ENCODE measurements at places on chromosomes 11 and 22. TPM values are rescaled to one million over a fixed set of nuclear protein-coding genes. Genes with fewer than 3 reads are reported as not detected.
A peak's percentile ranks its signal among the peaks of the same experiment; 100 is the strongest.

- DNase-seq, result no peak
These were observed 24.8 kb upstream of the MICAL2 start for GRCh38 chr11:12085371-12086251.

Gene MRGPRX4
- not detected for polyA plus RNA-seq

DNA sequence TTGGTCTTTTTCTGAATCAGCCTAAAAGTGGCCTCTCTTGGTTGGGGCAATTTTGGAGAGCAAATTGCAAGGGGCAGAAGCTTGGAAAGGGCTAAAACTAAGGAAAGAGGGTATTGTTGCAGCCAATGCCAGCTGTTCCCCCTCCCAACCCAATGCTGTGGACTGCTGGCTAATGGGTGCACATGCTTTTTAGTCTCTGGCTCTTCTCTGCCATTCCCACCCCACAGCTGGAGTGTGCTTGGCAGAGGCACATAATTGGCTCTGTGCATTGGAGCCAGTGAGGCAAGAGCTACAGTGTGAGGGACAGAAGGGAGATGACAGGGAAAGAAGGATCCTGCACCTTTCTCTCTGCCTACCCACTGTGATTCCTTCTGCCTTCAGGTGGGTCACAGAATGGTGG lies 140.0 kb downstream of the NECTIN1 start:
- no peak for DNase-seq

GRCh38 chr22:44085743-44086270 lies 61.7 kb downstream of the PARVB start:
- peak; percentile 91 for DNase-seq

Gene CARS1
- polyA plus RNA-seq, result 9.3 TPM

DNA sequence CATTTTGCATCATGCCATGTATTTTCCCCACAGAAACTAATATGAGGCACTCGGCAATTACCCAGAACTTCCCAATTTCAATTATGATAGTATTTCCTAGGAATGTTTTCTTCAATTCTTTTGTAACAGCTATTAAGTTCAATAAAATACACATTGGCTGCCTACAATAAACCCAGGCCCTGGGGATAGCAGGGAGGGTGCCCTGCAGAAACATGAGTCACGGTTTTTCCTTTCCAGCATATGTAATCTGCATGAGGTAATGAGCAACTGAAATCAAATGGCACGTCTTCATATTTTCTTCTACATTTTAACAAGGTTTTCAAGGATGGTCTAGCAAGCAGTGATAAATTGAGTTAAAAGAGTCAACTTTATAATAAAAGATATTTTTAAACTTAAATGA lies 32.0 kb downstream of the GUCY1A2 start:
- no peak for DNase-seq

DNA sequence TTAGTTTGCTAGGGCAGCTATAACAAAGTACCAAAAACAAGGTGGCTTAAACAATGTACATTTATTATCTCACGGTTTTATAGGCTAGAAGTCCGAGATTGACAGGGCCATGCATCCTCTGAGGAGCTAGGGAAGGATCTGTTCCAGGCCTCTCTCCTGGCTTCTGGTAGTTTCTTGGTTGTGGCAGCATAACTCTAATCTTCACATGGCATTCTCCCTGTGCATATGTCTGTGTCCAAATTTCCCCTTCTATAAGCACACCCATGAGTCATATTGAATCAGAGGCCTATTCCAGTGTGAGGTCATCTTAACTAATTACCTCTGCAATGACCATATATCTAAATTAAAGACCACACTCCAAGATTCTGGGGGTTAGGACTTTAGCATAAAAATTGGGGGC lies 31.3 kb upstream of the MMP13 start:
- no peak for DNase-seq

Gene MMP7
- polyA plus RNA-seq, result not detected

GRCh38 chr11:134097166-134097565 lies 28.3 kb downstream of the JAM3 start:
- no peak for DNase-seq

Measured in heart left ventricle (tissue), 16 donors.